ENCODE measurements at places on chromosomes 1 and 21.
A peak's percentile ranks its signal among the peaks of the same experiment; 100 is the strongest.

GRCh38 chr1:169059421-169059820 lies 47.1 kb upstream of the ATP1B1 start:
- no peak for DNase-seq

- DNase-seq, result peak; percentile 67
Observed at GRCh38 chr1:23634840-23635651, 56.6 kb upstream of the RPL11 start.

DNA sequence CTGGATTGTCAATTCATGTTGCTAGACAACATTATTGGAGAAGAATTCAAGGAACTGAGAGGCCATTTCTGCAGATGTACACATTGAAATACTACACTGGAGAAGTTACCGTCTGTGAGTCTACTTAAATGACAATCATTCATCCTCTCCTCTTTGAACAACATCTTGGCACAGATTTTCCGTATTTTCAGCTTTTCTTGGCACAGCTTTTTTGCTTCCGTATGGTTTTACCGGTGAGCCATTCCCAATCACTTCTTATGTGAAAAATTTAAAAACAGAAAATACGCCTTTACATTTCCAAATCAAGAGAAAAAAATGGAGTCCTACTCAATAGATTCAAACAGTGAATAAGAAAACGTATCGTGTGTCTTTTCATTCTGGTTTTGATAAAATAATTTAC lies 1493.7 kb downstream of the AMY1C start:
- DNase-seq, result no peak

DNA sequence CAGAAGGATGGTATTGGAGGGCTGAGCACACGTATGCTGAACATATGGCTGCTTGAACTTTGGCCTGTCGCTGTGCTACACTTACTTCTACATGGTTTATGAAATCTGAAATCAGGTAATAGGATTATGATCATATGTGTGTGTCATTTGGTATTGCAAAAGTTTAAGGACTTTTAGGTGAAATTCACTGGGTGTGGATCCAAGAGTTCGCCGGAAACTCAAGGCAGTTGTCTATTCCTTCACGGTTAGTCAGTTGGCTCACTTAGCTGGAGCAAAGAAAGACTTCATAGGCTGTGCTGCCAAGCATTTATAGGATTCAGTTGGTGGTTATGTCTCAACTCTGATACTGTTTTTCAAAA lies 927 bp downstream of the UAP1 start:
- peak; percentile 82 for DNase-seq

GRCh38 chr1:53135735-53136114 lies 6.7 kb downstream of the SLC1A7 start:
- peak; percentile 56 for DNase-seq

- no peak for DNase-seq
Observed at GRCh38 chr1:184648160-184648855, 106.3 kb downstream of the EDEM3 start.

DNA sequence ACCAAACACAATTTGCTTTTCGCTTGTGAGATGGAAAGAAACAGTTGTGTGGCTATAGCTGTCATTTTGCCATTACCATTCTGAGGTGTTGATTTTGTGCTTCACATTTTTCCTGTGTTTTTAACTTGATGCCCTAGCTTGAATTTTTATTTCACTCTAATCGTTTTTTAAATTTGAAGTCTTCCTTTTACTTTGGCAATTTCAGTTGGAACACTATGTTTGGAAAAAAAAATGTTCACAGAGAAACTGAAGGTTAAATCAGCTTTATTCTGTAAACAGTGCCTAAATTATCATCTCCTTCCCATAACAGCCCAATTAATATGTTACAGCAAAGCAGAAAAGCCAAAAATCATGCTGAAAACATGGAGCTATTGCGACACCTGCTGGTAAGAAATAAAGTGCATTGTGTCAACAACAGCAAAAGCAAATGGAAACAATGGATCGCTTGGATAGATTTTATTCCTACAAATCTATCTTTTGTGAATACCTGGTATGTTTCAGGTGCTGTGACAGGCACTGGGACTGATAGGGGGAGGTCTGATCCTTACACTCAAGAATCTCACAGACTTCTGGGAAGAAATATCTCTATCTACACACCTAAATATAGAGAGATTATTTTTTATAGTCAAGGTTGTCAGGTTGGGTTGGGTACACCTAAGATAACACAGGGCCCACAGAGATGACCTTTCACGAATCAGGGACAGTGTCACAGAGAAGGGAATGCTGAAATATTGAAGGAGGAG lies 16.2 kb upstream of the ERICH3 start:
- DNase-seq, result peak; percentile 43

DNA sequence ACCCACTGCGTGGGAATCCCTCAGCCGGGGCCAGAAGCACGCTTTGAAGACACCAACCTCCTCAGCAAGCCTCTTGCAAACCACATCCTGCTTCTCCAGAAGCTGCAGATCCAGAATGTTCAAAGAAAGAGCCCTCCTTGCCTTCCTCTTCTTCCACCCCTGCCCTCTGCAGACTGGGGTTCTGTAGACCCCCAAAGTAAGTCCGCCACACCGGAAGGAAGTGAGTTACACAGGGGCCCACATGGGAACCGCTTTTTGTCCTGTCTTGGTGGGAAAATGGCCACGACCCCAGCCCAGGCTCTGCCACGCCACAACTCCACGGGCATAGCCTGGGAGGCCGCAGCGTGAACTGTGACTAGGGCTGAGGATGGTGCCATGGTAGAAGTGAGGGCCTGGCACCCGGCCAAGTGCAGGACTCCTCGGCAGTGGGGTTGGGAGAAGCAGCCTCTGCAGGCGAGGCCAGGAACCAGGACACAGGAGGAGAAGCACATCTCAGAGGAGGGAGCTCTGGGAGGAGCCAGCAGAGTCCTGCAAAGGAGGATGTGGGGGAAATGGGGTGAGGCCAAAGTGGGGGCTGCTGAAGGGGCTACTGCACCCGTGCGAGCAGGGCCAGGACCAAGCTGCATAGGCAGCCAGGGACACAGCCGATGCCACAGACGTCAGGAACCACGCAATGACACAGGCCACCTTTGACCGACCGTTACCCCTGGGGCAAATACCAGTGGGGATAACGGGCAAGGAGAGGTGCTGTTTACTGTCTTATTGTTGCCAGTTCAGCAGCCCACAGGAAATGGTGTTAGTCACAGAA lies 30.9 kb downstream of the PDE9A start:
- DNase-seq, result peak; percentile 31

DNA sequence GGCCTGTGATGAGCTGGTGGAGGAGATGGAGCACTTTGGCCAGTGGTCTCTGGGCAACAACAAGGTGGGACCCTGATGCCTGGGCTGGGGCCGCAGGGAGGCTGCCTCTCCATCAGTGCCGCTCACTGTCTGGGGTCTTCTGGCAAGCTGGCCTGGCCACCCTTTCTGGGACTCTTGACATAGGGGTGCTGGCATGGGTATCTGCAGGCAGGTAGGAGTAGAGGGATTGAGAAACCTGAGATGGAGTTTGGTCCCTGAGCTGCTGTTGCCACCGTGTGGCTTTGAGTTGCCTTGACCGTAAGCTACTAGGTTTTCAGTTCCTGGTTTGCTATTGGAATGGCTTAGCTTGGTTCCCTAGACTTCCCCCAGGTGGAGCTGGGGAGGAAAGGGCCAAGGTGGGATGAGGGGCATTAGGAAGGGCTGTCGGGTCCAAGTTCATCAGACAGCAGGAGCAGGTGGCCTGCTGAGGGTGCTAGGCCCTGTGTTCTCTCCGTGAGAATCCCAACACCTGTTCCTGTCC lies 13.2 kb upstream of the MFN2 start:
- no peak for DNase-seq

DNA sequence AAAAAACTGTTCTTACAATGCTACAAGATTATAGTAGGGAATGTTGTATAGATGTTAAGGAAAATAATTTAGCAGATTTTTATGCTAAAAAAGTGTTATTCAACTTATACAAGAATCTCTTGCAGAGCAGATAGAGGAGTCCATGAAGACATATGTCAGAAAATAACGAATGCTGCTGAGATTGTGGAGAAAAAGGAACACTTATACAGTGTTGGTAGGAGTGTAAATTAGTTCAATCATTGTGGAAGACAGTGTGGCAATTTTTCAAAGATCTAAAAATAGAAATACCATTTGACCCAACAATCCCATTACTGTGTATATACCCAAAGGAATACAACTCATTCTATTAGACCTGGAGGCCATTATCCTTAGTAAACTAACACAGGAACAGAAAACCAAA lies 286.2 kb upstream of the OLFM3 start:
- no peak for DNase-seq

DNA sequence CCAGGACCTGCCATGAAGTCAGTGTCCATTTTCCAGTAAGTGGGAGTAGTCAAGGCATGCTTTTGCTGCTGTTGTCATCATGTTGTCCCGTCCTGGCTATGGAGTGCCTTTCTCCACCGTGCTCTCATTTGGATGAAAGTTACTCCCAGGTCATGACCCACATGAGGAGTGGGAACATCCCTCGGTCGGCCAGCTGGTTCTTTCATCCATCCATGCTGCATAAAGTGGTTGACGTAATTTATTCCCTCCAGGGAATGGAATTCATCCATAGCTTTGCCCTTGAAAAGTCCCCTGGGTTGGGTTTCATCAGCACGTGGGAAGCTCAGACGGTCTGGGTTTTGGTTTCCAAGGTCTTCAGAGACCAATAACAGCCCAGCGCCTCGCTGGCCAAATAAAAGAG lies 11.6 kb downstream of the PLA2G2A start:
- no peak for DNase-seq

DNA sequence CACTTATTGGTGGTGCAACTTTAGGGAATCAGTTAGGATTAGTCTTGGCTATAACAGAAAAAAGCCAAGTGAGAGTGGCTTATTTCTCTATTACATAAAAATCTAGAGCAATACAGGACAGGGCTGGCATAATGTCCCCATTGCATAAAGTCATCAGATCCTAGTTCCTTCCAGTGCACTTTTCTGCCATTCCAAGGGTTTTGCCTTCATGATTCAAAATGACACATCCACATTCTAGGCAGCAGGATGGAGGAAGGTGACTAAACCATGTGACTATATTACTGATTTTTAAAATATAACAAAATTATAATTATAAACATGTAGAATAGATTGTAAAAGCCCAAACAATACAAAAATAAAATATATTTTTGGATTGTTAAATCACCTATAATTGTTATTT lies 18.8 kb downstream of the JUN start:
- no peak for DNase-seq

DNA sequence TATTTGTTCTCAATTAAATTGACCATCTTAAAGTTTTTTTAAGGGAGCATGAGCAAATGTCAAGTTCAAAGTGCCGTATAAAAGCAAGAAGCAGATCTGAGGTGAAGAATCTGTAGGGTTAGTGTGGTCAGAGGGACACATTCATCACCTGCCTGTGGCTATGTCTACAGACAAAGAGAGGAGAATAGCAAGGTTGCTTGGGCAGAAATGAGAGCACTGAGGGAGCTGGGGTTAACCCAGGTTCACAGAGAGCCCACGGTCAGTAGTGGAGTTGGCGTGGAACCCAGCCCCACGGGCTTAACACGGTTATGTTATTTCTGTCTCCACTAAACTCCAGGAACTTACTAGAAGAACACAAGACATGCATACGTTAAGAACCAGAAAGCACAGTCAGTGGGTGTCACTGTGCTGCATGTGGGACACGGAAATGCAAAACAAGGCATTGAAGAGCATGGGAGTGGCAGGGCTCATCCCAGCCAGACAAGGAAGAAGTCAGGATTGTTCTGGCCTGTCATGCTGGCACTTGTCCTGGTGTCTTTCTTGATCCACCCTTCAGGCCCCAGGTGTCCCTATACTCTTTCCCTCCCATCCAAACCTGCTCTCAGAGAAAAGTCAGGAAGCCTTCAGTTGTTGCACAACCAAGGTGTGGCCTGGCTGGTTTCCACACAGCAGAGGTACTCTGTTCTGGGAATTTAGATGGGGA lies 95.5 kb upstream of the IVNS1ABP start:
- no peak for DNase-seq

- no peak for DNase-seq
Observed at GRCh38 chr1:155850345-155850744, 6.7 kb downstream of the GON4L start.

- DNase-seq, result no peak
Observed at GRCh38 chr1:11693917-11694316, 2.4 kb downstream of the DRAXIN start.

DNA sequence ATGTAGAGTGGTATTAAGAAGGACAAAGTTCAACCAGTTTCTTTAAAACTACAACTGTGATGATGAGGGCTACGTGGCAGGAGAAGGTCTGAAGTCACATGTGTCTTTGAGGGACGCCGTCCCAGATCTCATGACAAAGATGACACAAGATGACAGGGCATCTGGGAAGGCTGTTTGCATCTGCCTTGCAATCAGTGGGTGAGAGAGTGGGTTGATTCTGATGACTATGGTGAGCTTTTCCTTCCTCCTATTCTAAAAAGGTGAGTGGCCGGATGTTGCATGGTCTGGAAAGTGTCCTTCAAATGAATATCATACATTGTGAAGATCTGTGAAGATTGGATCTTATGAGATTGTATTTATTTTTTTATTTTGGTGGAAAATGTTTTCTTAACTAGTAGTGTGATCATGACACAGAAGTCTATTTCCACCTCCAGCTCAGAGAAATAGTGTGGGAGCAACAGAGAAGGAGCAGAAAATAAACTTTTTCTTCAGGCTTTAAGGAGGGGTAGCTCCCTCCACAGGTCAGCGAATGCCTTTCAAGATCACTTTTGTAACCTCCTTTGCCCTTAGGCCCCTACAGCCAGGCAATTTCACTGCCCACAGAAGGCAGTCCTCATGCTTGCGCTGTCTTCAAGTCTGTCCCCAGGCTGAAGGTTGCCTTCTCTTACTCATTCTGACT lies 76.0 kb upstream of the ATF3 start:
- DNase-seq, result no peak

GRCh38 chr1:60895701-60896100 lies 186.7 kb upstream of the NFIA start:
- no peak for DNase-seq

- DNase-seq, result no peak
Observed at GRCh38 chr1:34796990-34797389, 4.2 kb downstream of the GJA4 start.

GRCh38 chr1:15083578-15083977 lies 70.0 kb upstream of the TMEM51 start:
- peak; percentile 3 for DNase-seq

DNA sequence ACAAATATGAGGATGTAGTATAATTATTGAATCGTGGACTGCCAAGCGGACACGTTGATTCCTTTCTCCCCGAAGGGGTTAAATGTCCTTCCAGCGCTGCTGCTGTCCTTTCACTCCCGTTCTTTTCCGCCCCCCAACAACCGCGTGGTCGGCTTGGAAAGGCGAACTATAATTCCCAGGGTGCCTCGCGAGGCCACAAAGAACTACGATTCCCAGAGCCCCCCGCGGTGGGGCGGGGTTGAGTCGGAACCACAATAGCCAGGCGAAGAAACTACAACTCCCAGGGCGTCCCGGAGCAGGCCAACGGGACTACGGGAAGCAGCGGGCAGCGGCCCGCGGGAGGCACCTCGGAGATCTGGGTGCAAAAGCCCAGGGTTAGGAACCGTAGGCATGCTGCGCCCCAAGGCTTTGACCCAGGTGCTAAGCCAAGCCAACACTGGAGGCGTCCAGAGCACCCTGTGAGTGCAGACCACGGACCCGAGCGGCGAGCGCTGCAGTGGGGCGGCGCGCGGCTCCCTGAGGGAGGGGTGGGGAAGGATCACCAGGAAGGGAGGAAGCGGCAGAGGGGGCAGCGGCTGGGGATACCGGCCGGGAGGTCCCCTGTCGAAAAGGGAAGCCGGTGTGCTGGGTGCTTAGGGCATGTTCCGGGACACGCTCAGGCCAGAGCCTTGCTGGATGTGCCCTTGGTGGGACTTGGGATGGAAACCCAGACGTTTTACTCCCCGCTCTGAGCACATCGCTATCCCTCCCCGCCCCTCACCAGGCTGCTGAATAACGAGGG lies at the start of gene LAMTOR2:
TSS of gene LAMTOR2 (plus strand) at position 283 of the 781 bp plus-strand sequence. CDS start at position 391, 108 bp downstream.
- peak; percentile 93 for DNase-seq

- no peak for DNase-seq
Observed at GRCh38 chr1:43199093-43199726, 27.1 kb downstream of the CFAP57 start.

- DNase-seq, result peak; percentile 21
Observed at GRCh38 chr1:110235834-110236682, 25.9 kb downstream of the KCNC4 start.

Measured in fibroblast of gingiva (primary cell).